ENCODE measurements at places on chromosomes 4 and X.

GRCh38 chr4:27316176-27316575 is 455.5 kb downstream of the STIM2 start:
- no peak for DNase-seq

- DNase-seq, result no peak
Observed at GRCh38 chr4:1218634-1219565, 30.0 kb downstream of the CTBP1 start.

GRCh38 chr4:114811564-114812301 is 213.1 kb downstream of the UGT8 start:
- no peak for DNase-seq

DNA sequence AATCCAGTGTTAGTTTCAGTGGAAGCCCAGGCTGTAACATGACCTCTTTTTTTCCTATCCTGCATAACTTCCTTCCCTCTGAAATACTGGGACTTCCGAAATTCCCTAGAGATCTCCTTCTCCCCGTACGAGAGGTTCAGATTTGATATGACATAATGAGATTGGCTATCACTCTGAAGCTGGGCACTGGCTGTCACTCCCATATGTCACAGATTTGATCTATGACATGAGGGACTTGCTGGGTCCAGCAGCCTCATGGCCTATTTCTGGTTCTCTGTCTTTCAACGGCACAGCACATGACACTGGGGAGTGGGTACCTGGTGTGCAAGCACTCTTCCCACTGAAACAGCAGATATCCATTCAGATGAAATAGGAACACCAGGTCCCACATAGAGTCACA is 36.7 kb downstream of the PF4 start:
- peak; percentile 19 for DNase-seq

DNA sequence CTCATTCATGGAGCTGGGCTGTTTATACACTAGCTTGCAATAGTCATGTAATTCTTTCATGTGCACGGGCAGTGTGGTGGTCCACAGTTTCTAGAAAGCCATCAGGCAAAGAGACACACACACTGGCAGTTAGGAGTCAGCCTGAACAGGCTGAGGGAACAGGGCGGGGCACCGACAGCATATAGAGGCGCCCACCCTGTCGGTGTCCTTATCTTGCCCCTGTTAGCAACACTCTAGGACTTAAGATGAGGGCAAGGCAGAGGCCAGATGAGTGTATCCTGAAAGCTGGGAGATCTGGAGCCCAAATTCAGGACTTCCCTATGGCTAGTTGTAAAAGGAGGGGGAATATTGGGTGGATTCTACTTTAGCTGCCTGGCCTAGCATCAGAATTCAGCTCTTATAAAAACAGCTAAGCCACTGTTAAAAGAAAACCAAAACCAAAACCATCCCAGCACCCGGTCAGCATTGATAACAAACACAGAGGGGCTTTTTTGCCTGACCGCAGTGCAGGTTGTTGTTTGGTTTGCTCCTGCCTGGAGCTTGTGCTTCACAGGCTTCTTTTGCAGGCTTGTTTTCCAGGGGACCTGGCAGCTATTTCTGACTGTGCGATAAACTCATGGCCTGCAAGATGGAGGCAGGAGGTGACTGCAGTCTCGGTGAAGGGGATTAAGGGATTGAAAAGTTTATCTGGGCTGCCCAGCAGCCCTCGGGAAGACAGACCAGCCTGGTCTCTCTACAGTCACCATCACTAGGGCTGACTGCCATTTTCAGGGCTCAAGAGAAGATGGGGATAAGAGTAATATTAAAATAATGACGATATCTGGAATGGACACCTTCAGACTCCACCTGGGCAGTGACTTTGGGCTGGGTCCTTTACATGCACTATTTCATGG is 638.9 kb downstream of the MID1IP1 start:
- DNase-seq, result peak; percentile 63

DNA sequence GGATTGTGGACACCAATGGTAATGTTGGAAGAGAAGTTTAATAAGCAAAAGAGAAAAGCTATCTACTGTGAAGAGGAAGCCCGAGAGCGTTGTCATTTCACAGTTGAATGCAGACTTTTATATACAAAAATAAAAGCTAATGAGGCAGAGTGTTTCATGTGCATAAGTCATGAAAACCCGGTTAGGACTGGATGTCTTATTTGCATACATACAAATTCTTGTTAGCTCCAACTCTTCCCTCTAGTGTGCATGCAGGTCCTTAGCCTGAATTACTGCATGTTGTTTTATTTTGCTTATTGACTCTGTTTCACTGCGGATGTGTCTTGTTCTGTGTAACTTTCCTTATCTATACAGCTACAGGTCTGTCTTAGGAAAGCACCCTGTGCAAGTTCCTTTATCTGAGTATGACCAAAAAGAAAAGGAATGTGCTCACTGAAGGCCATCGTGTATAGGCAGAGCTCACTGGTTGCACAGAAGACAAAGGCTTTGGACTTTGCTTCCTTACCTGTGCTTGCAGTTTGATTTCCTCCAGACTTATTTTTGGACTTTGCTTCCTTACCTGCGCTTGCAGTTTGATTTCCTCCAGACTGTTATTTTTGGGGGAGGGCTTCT is 25.1 kb upstream of the UGT2B11 start:
- no peak for DNase-seq

GRCh38 chrX:101595739-101596419 is 21.9 kb downstream of the ARMCX6 start:
- peak; percentile 27 for DNase-seq

DNA sequence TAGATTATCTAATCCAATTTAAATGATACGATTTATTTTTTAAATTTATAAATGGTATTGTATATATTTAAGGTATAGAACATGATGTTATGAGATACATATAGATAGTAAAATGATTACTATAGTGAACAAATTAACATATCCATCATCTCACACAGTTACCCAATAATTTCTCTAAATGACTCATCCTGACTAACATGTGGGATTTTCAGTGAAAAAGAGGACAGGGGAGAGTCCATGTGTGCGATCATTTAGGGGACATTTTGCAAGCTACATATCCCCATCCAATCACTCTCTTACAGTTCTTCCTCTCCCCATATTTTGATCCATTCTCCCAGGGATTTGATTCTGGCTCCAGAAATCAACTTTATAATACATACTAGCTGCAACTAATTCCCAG is 88.2 kb downstream of the ABCB7 start:
- DNase-seq, result no peak

DNA sequence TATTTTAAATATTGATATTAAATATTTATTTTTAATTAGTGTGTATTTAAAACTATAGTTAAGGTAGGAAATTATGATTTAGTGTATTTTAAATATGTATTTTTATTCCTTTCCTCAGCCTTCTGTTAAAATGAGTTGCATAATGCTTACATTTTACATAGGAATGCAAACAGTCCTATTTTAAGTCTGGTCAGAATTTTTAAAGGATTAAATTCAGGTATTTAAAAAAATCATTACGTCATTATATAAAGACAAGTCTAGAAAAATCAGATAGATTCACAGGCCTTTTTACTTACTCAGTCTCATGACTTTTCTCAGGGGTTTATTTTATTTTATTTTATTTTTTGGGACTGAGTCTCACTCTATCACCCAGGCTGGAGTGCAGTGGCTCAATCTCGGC is 50.4 kb upstream of the RPA4 start:
- DNase-seq, result no peak

DNA sequence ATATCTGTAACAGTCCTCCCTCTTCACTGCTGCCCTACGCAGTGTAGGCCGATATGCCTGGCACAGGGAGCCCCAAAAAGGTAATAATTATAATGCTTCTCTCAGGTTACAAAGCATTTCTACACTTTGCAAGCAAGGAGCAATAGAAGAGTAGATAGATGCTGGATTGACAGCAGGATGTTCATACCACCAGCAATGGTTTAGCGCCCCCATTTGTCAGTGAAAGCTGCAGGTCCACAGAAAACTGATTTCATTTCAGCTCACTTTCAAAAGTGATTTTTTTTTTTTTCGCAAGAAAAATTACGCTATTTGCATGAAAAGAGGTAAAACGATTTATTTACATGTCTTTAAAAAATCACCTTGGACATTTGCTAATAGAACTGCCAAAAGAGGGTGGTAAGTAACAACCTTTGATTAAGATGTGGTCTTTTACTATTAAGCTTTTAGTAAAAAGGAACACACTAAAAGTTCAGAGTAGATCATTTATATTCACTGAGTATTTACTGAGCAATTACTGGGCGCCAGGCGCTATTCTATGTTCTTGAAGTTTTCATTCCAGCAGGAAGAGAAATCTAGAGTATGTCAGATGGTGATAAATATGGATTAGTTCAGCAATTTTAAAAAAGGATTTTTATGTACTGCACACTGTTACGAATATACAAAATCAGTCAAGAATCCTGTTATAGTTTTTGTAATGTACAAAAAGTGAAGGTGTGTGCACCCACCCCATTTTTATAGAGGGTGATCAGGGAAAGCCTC is 34.4 kb downstream of the HPF1 start:
- DNase-seq, result peak; percentile 25

DNA sequence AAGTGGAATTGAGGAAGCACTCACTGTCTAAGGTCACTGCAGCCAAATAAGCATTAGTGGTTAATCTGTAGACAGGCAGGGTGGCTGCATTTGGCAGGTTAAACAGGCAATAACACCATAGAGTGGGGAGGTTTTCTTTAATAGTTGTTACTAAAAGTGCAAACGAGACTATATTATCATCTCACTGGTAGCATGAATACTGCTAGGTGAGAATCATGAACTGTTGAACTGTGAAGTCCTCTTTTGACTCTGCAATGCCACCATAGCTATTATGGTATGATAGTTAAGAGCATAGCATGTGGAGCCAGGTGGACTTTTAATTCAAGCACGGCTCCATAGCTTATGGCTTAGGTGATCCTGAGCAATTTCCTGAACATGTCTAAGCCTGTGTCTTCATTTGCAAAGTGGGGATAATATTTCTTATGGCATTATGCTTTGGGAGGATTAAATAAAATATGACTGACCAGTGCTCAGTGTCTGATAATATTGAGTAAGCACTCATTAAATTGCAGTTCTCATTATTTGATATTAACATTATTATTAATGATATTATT is 235.6 kb upstream of the HHIP start:
- no peak for DNase-seq

GRCh38 chr4:175106301-175106700 is 188.1 kb downstream of the ADAM29 start:
- no peak for DNase-seq

DNA sequence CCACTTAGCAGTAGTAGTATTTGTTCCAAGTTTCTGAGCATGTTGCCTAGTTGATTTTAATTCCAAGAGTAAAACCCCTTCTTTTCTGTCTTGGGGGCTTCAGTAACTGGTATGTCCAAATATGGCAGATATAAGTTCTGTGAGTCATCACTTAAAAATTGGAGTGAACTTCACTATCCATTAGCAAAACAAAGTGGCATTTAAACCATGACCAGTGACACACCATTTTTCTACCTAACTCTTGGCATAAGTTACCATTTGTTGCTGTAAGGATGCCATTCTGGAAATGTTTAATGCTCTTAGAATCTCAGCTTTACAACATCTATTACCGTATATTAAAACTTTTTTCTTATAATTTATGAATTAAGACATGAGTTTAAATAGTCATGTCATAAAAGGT is 102.0 kb downstream of the CBR4 start:
- no peak for DNase-seq

- no peak for DNase-seq
Observed at GRCh38 chrX:29488919-29489318, 726.4 kb upstream of the MAGEB2 start.

DNA sequence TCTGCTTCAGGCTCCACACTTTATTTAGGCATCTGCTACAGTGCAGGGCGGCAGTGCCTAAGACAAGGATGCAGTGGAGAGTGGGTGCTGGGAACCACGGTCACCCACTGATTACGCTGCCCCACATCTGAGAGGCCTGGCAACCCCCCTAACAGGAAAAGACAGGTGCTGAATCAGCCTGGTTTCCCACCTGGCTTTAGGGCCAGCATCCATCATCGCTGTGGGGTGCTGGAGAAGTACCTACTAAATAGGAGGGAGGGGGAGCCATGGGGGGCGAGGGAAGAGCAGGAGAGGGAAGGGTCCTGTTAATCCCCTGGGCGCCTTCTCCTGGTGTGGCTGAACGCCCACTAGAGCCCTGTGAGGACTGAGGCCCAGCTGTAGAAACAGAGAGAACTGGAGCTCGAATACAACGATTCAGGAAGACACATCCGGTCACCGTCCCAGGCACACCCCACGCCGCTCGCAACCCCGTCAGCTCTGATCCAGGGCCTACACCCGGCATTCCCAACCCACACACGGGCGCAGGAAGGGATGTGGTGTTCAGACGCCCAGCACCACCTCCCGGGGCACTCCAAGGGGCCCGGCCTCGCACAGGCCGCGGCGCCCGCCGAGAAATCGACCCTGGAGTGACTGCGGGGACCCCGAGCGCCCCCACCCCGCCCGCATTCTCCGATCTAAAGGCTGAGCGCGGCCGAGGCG is 554 bp downstream of the DCTD start:
- peak; percentile 57 for DNase-seq

GRCh38 chr4:123659730-123660129 is 263.1 kb downstream of the SPRY1 start:
- DNase-seq, result no peak

DNA sequence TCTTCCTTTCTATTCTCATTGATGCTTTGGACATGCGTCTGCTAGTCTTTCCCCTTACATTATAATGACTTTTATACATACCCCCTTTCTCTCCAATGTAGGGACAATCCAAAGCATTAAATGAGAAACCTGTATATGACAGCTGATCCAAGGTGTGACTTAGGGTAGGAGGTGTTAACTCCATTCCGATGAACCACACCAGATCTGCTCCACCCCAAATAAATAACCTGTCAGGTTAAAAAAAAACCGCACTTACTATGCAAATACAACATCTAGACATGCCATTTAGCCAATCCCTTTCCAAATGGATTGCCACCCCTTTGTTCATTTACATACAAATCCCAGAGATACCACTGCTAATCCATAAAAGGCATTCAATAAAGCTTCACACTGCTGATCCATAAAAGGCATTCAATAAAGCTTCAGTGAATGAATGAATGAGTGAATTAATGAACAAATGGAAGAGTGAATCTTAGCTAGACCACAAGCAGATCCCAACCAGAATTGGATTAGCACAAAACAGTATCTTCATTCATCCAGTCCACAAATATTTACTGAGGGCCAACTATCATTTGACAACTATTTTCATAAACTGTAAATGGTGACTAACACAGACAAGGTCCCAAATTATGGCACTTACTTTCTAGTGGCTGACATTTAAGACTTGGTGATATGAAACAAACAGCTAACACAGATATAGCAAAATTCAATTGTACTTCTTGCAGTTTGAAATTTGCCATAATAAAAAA is 158.9 kb upstream of the MAP3K15 start:
- DNase-seq, result no peak

GRCh38 chr4:123104310-123105025 is 182.1 kb upstream of the NUDT6 start:
- no peak for DNase-seq

Measured in WERI-Rb-1 (cell line).